AG04449 (cell line): ENCODE measurements at places on chromosomes 3 and 15.

GRCh38 chr15:74782259-74783071 lies 585 bp downstream of the CSK start:
- DNase-seq, result no peak

GRCh38 chr3:128266453-128266852 lies 113.2 kb downstream of the EEFSEC start:
- DNase-seq, result no peak

GRCh38 chr3:47852604-47853602 lies 50.0 kb downstream of the DHX30 start:
- DNase-seq, result no peak

DNA sequence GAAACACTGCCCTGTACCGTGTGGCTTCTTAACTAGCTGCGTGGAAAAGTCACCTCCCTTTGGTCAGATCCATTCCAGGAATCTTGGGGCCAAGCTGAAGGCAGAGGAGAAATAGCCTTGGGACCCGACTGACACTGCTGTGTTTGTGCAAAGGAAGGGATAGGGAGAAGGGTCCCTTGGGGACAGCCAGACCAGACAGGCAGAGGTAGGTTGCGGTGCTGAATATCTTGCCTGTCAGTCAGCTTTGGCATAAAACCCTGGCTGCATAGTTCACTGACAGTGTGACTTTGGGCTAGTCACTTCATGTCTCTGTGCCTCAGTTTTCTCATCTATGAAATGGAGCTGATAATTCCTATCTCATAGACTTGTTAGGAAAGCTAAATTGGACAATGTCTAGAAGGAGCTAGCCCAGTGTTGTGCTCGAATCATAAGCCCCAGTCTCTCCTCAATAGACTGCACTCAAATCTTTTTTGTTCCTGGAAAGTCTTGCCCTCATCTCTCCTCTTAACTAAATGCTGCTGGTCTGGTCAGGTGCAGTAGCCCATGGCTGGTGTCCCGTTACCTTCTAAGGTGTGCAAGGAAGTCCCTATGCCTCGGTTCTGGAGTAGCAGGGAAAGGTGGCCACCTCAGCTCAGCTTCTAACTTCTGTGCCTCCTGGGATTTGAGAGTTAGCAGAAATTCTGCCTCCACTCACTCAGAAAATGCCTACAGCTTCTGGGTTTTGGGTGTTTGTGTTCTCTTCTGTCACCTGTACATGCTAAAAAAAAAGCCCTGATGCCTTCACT lies 25.8 kb downstream of the FGD5 start:
- DNase-seq, result no peak

DNA sequence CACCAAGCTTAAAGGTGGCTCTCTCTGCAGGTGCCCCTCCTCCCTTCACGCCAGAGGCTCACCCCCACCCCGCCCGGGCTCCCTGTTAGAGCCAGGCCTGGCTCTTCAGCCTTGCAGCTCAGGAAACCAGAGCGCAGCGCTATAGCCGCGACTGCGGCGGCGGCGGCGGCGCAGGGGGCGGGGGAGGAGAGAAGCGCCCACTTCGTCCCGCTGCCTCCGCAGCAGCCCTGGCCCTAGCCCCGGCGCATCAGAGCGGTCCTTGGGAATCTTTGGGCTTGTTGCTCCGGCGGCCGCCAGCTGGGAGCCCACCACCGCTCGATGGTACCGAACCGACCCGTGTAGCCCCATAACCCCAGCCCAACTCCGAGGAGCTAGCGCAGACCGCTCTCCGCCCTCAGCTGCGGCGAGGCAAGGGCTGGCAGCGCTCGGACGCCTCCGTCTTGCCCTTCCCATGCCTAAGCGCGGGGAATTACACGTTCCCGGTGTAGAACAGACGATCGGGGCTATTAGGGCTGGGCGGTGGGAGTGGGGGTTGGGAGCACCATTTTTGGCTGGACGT lies 1.2 kb downstream of the RASGRF1 start:
- no peak for DNase-seq

DNA sequence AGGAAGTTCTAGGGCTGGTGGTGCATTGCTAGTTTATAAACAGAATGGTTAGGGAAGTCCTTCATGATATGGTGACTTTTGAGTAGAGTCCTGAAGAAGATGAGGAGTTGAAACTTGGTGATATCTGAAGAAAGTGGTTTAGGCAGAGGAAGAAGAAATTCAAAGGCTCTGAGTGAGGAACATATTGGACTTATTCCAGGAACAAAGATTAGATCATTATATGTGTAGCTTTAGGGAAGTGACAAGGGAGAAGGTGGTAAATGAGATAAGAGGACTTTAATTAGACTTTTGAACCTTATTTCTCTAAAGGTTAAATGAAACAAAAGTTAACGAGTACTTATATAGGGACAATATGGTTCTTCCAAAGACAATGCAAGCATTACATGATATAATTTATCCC lies 286.7 kb downstream of the DOCK3 start:
- DNase-seq, result no peak

- DNase-seq, result no peak
Measured at GRCh38 chr3:73298243-73299183, 237.1 kb downstream of the EBLN2 start.

DNA sequence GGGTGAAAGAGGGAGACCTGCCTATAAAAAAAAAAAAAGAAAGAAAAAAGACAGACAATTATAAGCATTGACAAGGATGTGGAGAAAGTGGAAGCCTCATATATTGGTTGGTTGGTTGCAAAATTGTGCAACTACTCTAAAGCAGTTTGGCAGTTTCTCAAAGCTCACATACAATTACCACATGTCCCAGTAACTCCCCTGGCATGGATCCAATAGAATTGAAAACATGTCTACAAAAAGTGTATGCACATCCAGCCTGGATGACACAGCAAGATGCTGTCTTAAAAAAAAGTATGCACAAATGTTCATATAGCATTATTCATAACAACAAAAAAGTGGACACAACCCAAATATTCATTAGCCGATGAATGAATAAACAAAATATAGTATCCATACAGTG lies 19.5 kb downstream of the SETMAR start:
- peak; percentile 71 for DNase-seq
